Muscle of arm (tissue), 14 donors: ENCODE measurements at places on chromosomes 6 and 20.

DNA sequence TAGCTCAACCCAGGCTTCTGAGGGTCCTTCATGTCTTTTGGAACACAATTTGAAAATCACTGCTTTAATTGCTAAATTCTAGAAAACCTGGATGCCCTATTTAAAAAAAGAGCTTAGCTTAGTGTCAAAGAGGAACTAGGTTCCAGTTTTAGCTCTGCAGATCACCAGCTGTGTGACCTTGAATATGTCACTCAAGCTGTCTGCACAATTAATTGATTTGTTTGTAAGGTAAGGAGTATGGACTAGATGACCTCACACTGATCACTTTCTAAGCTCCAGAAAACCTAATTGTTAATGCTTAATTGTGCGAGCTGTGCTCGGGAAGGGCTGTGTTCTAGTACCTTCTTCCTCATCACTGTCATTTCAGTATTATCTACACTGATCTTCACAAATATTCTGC is 26.2 kb downstream of the UTRN start:
- DNase-seq = no peak

- no peak for DNase-seq
Observed at GRCh38 chr20:57238089-57238488, 28.4 kb downstream of the BMP7 start.

GRCh38 chr20:57480444-57481160 is 44.3 kb downstream of the CTCFL start:
- no peak for DNase-seq

DNA sequence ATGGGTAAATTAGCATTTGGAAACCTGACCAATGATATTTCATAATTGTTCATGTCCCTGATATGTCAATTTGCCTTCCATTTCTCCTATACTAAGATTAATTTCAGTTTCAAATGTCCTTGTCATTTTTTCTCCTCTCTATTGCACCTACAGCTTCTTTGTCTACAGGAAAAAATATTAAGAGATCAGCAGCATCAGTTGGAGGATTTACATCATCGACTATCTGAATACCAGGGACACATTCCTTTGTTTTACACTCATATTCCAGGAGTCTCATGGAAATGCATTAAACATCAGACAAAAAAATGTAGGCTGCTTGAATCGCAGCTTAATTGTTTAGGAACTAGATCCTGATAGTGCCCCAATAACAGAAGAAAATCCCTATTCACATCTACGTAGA is 188.2 kb downstream of the PRKN start:
- no peak for DNase-seq

- no peak for DNase-seq
Observed at GRCh38 chr6:138086573-138087196, 20.5 kb downstream of the PERP start.

DNA sequence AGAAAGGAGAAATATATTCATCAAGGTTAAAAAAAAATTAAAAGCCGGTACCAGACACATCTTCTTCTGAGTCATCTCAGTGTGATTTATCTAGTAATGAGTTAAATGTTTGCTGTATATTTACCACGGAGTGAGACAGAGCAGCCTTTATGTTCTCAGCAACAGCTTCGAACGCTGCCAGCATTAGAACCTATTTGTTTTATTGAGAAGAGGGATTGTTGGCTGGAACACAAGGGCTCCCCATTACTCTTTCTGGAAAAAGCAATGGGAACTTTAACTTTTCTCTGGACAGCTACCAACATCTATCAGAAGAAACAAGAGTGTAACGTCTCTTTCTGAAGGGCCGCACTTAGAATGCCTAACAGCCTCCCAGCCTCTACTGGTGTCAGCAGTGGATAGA is 105.3 kb upstream of the TAB2 start:
- no peak for DNase-seq

GRCh38 chr20:21202259-21202658 is 76.4 kb downstream of the KIZ start:
- no peak for DNase-seq
